ENCODE measurements at places on chromosomes 6 and 20. TPM values are rescaled to one million over a fixed set of nuclear protein-coding genes. Genes with fewer than 3 reads are reported as not detected.

DNA sequence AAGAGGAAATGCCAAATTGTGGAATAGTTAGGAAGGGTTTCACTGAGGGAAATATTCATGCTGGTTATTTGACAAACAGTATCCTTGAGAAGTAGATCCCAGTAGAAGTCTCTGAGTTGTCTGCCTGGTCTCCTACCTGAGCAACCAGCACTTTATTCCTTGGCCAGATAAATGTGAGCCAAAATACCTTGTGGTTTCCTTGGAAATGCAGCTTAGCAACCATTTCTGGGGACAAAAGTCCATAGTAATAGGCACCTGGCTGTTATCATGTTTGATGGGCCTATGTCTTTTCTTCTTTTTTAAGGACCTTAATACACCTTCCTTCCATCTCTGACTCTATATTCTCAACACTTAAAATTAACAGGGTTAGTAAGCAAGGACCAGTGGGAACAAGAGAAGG is 217.1 kb upstream of the MARCKS start:
- no peak for DNase-seq

RAD21L1 gene
- total RNA-seq, result 0.48 TPM

GSTA3 gene
- total RNA-seq, result not detected

DNA sequence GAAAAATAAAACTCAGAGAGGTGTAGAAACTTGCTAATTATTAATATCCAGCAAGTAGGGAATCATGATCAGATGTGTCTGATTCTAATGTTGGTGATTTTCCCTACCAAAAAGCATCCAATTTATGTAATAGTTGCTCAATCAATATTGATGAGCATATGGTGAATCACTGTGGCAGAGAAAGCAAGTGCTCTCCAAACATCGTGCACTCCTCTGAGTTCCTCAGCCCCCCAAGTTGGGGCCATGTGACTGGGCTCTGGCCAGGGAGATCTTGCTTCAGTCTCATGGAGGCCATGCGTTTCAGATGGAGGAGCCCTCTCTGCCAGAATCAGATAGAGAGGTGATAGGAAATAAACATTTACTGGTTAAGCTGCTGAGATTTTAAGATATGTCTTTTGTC is 133.2 kb upstream of the LY86 start:
- no peak for DNase-seq

DNA sequence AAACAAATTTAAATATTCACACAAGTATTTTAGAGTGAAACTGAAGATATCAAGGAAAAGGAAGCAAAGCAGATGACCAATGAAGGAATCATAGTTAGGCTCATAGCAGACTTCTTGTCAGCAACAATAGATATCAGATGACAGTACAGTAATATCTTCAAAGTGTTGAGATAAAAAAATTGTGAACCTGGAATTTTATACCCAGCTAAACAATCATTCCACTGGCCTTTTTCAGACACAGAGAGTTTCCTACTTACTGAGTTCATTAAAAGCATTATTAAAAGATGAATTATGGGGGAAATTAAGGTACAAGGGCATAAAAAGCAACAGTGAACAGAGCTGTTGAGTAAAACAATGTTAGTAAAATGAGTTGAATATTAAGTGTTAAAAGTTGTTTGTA is 254.6 kb downstream of the UST start:
- no peak for DNase-seq

DNA sequence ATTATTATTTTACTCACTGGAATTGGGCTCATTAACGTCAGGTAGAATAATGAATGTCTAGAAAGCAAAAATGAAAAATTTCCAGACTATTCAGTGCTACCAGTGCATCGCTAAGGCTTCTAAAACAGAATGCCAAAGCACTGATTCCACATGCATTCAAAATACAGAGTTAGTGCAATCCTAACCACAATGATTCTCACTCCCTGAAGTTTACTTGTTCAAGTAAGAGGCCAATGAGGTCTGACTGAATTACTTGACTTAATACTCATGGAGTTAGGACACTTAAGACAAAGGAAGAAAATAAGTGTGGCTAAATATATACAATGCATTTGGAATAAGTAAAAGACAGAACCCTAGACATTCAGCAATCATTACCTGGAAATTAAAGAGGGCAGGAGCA is 220.5 kb downstream of the PKHD1 start:
- no peak for DNase-seq

BANF2 gene
- not detected for total RNA-seq

PLTP gene
- total RNA-seq, result 120 TPM

- DNase-seq, result no peak
Observed at GRCh38 chr6:141482796-141483597, 649.7 kb upstream of the GJE1 start.

GRCh38 chr6:118781897-118782296 is 112.1 kb upstream of the ASF1A start:
- no peak for DNase-seq

GRCh38 chr20:1267809-1268374 is 1.8 kb downstream of the SNPH start:
- DNase-seq, result no peak

PRSS16 gene
- total RNA-seq, result 20.2 TPM

DNA sequence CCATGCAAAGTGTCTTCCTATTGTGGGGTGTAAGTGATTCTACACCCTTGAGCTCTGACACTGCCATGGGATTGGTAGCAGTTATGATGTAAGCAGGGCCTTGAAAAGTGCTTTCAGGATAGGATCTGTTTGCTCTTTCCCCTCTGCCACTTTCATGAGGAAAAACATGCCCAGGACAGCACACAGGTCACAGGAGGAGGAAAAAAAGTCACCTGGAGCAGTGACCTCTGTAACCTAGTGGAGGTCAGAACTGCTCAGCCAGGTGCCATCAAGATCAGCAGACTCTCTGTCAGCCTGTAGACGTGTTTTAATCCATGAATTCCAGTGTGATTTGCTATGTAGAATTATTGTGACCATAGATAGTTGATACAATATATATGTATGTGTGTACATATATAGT is 92.7 kb upstream of the BMP2 start:
- no peak for DNase-seq

DNA sequence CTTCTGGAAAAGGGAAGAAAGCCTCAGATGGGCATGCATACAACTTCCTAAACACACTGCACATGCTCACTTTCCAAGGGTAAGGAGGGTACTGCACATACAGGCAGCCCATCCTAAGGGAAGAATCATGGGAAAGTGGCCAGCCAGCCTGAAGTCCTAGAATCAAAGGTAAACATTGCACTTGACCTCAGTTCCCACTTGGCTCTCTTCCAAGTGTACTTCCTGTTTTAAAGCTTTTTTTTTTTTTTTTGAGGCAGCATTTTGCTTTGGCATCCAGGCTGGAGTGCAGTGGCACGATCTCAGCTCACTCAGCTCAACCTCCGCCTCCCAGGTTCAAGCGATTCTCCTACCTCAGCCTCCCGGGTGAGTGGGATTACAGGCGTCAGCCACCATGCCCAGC is 225.3 kb upstream of the EPHA7 start:
- DNase-seq, result no peak

DNA sequence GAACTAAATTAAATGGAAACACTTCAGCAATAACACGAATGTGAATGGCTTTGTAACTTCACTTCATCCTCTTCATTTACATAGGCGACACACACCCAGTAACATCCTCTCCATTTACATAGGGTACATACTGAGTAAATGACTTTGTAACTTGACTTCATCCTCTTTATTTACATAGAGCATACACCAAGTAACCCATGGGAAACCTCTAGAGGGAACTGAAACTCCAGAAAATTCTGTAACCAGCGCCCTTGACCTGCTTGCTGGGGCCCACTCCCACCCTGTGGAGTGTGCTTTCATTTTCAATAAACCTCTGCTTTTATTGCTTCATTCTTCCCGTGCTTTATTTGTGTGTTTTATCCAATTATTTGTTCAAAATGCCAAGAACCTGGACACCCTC is 81.6 kb upstream of the OPRM1 start:
- DNase-seq, result no peak

- DNase-seq, result no peak
Observed at GRCh38 chr6:127518191-127518709, 885 bp downstream of the MTCL3 start.

SYNDIG1 gene
- total RNA-seq, result 5.9 TPM

DNA sequence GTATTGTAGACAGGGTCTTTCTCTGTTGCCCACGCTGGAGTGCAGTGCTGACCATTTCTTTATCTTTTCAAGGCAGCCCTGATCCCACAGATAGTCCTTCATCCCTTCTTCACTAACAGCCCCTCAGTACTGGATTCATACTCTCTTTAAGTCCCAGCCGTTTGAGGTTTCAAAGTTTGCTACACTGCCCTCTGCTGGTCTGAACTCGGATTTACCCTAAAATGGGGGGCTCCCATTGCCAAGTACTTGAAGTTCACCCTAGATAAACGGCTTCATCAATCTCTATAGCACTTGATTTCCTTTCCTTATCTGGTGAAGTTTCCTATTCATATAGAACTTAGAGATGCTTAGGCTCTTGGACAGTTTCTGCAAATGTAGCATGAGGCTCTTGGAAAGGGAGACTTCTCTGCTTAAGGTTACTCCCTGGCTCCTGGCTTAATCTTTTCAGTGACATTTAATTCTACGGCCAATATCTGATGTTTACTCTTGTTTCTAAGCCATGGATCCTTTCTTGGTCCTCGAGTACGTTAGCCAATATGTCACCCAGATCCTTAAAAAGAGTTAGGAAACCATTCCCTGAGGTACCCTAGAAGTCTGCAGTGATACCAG is 21.4 kb upstream of the PREP start:
- DNase-seq, result peak; percentile 64

LY86 gene
- not detected for total RNA-seq

GRCh38 chr6:50543666-50544065 is 169.7 kb upstream of the TFAP2D start:
- no peak for DNase-seq

DNA sequence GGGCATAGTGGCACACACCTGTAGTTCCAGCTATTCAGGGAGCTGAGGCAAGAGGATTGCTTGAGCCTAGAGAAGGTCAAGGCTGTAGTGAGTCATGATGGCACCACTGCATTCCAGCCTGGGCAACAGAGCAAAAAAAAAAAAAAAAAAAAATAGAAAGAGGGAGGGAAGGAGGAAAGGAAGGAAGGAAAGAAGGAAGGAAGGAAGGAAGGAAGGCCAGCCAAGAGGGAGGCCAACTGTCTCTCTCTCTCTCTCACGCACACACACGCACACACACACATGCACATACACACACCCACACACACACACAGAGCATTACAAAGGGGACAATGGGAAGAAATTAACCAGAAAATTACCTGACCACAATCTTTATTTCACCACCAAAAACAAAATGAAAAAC is 50.6 kb upstream of the COL9A1 start:
- DNase-seq, result no peak

TCEA2 gene
- 46.3 TPM for total RNA-seq

DNA sequence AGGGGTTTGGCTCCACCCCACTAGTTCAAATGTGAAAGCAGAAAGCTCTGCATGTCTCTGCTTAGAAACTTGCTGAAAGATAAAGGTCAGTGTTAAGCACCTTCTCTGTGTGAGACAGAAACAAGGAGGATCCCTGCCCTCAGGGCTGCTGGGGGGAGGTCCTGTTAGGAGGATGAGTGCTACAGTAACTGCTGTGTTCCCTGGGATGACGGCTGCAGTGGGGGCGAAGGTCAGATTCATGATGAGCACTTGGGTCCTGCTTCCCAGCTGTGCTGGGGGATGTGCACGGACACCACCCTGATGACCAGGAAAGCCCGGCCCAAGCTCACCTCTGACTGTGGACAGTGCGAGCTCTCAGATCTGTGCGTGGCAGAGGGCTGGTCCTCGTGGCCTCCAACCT is 252.6 kb downstream of the DLL1 start:
- no peak for DNase-seq

All from H1 (cell line).